WTC11 (cell line): ENCODE measurements at places on chromosomes 5 and 9.

DNA sequence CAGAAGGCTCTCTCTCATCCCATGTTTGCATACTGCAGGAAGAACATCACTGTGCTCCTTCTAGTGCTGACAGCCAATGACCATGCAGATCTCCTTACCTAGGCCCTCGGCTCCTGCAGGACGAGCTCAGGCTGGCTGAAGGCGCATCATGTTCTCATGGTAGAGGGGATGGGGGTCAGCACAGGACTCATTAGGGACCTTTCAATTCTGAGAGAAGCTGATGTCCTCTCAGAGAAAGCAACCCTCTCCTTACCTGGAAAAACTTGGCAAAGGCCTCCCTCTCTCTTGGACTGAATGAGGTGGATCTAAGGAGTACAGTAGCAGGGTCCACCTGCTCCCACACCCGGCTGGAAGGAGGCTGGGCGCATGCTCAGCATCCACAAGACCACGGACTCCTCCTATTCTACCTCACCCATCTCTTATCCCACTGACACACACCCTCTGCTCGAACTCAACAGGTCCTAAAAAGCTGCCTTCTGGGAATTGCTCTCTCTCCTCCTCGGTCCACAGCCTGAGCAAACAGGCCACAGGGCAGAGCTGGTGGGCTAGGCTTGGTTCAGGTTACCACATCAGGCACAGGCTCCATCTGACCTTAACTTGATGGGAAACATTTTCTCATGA lies 2.9 kb downstream of the IPPK start:
- DNase-seq = no peak

DNA sequence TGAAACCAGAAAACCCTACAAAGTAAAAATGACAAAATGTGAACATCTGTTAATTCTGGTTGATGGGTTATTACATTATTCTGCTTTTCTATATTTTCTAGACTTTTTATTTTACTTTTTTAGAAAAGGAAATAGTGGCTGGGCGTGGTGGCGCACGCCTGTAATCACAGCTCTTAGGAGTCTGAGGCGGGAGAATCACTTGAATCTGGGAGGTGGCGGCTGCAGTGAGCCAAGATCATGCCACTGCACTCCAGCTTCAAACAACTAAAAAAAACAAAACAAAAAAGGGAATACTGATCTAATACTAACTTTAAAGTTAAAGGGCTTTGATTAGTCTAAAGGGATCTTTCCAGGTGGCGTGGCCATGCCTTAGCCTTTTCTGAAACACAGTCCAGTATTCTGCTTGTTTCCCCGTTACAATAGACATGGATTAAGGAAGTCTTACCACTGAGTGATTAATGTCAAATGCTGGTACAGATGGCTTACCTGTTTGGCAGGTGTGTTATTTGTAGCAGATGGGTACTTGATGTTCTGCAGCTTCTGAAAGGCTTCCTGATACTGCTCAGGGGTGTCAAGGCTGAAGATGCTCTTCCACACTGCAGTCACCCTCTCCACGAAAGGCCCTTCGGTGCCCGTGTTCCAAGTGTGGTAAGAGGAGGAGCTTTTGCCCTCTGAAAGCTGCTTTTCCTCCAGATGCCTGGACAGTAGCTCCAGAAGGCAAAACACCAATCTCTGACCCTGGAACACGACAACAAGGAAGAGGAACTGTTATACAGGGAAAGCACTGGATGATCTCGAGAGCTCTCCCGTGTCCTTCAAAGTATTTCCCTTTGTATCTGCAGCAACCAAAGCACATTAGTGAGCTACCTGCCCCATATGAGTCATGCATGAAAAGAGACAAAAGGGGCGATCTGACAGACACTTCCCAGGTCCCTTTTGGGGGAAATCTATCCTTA lies 37.5 kb downstream of the CNOT8 start:
- DNase-seq = no peak

DNA sequence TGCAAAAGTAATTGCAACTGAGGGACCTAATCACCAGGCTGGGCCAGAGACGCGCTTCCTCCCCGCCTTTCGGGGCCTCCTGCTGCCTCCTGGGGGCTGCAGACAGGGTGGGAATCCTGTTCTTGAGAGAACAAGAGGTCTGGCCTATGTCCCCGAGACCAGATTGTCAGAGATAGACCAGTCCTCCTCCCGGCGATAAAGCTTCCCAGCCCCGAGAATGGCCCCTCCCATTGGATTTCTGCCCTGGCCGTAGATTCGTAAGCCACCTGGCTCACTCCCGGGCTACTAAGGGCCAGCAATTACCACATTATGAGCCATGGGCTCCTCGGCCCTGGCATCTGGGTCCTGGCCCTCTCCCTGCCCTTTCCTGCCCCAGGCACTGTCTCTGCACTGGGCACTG lies 70.4 kb downstream of the HRH2 start:
- no peak for DNase-seq

GRCh38 chr5:93794954-93795353 lies 53.6 kb upstream of the POU5F2 start:
- DNase-seq = no peak

- DNase-seq = no peak
These were observed 657.1 kb downstream of the NR2F1-AS1 start for GRCh38 chr5:92923885-92924284.
